Fibroblast of lung (primary cell): ENCODE measurements at places on chromosomes 7 and 10. TPM values are rescaled to one million over a fixed set of nuclear protein-coding genes. Genes with fewer than 3 reads are reported as not detected.

DNA sequence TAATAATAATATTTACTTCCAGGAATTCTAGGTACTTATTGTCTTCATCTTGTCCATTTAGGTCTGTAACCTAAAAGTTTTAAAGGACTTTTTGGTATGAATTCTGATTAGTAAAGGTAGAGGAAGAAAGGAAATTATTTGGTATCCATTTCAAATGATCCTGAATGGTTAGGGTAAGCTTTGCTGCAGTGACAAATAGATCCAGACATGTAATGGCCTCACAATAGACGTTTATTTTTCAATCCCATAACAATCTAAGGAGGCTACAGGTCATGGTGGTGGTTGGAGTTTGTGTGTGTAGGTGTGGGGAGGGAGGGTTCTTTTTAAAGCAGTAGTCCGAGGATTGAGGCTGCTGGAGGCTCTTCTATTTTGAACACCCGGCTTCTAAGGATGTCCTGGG lies 5.3 kb downstream of the FBH1 start:
- no peak for DNase-seq

Gene CFAP58
- total RNA-seq, result 0.26 and 0.33 TPM in 2 replicates

Gene NPTX2
- total RNA-seq, result under 0.01 and 0.26 TPM in 2 replicates

- DNase-seq, result no peak
Observed at GRCh38 chr7:157514306-157514705, 177.5 kb downstream of the DNAJB6 start.

- no peak for DNase-seq
Observed at GRCh38 chr7:158001621-158002320, 585.9 kb downstream of the PTPRN2 start.

Gene UTF1
- total RNA-seq, result not detected in 2 replicates

DNA sequence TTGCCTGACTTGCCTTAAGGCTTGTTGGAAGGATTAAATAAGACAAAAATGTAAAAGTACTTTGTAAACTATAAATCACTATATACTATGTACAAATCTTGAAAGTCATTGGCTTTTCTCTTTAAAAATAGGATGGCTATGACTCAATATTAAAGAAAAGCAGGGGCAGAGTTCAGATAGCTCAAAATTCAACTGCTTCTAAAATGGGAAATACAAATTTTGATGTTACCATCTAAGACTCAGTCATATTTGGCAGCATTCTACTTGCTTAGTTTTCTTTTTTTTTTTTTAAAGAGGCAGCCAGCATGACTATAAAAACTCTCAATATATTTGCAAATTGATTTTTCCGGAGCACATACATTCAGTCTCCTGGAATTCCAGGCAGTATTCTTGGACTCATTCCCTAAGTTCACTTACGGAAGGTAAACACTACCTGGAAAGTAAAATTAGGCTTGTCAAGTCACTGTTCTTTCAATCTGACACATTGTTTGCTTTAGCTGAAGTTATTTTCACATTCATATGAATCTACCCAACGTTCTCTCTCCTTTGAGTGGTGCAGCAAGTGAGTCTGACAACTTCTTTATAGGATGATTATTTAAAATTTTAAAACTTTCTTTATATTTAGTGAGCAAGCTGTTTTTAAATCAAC lies 133.8 kb upstream of the CCDC6 start:
- DNase-seq, result peak; percentile 66

Gene SP4
- total RNA-seq, result 4.9 and 8.8 TPM in 2 replicates

GRCh38 chr10:43688348-43688892 lies 39.7 kb upstream of the ZNF32 start:
- DNase-seq, result peak; percentile 61

GRCh38 chr10:46299286-46299535 lies 12.4 kb downstream of the ANTXRL start:
- DNase-seq, result no peak

- no peak for DNase-seq
Observed at GRCh38 chr10:118767297-118768040, 12.7 kb upstream of the CACUL1 start.

DNA sequence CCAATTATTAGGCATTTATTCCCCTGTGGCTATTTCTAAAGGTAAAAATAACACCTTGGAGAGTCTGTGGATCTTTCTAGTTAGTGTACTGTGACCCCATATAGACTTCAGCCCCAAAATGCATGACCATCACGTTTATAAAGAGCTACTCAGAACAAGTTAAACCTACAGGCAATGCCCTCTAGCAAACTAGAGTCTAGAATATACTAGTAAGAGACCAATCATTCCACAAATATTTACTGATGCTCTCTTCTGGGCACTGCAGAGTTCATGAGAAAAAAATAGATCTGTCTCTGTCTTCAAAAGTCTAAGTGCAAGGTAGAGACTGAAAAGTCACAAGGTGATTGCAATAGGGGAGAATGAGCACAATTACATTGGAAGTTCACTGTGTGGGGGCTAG lies 20.5 kb upstream of the CALD1 start:
- no peak for DNase-seq

Gene EPO
- not detected in 2 replicates for total RNA-seq

GRCh38 chr10:17199351-17199804 lies 2.1 kb downstream of the TRDMT1 start:
- peak; percentile 67 for DNase-seq

Gene CWF19L1
- 17.3 and 21.3 TPM in 2 replicates for total RNA-seq

DNA sequence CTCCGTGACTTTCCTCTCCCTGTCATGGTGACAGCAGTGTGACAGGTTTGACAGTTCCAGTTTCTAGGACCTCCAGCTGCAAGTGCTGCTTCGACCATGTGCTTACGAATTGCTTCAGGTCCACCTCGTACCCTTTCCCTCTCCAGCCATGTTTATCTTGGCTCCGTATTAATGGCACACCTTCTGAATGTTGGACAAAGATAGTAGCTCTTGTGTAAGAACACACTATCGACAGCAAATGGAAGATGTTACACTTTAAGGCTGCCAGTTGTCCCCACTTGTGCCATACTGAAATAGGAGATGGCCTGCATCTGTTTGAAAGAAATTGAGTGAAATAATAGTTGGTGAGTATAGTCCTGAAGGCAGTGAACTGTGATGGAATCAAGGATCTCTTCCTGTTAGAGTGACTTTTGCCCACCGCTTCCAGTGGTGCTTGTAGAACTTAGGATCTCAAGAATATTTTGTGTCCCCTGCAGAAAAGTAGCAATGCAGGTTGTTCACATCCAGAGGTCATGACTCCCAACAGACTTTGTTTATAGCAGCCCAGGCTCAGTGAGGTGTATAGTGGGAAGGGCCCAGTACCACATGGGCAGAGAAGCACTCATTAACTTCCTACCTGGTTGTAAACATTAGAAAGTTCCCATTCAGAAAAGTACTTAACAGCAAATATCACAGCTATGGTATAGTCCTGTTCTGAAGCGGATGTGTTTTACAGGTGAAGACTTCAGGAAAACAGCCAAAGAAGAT lies 629.7 kb upstream of the GALNT17 start:
- DNase-seq, result no peak

Gene TSPAN12
- 1.5 and 1.7 TPM in 2 replicates for total RNA-seq

DNA sequence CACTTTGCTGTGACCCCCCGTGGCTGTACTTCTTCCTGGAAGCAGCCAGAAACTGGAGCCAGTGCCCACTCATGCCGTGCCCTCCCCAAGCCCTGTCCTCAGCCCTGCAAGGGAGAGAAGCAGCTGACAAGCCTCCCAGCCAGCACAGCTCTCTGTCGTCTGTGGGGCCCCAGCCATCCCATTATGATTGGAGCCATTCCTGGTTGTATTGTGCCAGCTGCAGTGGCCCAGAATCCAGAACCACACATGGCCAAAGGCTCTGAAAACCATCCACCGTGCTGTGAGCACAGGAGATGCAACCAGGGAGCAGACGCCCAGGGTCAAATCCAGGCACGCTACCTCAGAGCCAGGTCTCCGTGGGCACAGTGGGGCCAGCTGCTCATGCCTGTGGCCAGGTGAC lies 18.7 kb downstream of the GRID2IP start:
- DNase-seq, result no peak

DNA sequence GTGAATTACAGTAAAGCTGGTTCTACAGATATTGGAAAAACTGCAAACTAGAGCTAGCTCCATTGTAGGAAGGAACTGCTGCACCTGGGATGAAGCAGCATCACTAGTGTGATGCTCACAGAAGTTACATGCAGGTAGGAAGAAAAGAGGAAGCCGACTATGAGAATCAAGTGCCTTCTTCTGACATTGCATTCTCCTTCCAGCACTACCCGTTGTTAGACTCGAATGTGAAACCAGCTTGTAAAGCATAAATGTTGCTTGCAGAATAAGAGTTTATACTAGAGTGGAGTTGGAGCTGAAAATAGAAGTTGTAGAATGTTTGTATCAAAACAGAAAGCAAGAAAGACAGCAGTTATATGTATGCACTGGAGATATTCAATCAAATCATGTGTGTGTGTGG lies 49.9 kb downstream of the TRIM24 start:
- DNase-seq, result no peak

Gene DDX21
- total RNA-seq, result 52.4 and 54.2 TPM in 2 replicates

DNA sequence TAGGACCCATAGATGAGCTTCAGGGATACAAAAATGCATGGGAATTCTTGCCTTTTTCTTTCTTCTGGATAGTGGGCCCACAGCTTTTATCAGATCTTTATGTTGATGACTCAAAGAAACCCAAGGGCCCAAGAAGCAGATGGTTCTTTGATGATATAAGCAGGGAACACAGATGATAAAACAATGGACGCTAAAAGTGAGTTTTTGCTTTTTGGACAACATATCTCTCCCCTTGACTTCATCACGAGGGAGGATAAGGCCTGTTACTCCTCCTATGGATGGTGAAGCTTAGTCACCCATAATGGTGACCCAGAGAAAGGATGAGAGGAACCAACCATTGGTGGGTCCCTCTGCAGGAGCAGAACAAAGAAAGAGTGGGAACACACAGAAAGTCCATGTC lies 6.5 kb upstream of the OGA start:
- no peak for DNase-seq

DNA sequence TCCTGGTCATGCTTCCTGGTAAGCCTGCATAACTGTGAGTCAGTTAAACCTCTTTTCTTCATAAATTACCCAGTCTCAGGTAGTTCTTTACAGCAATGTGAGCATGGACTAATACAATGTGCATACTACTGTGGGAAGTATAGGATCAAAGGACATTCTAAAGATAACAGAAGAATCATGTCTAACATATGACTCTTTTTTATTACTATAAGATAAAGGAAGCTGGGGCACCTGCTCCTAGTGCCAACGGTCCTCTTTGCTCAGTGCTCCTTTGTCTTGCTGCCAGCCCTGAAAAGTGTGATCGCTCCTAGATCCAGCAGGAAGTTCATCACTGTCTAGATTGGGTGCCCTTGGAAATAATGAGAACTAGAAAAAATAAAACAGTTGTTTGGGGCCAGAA lies 143.3 kb upstream of the NOBOX start:
- no peak for DNase-seq

DNA sequence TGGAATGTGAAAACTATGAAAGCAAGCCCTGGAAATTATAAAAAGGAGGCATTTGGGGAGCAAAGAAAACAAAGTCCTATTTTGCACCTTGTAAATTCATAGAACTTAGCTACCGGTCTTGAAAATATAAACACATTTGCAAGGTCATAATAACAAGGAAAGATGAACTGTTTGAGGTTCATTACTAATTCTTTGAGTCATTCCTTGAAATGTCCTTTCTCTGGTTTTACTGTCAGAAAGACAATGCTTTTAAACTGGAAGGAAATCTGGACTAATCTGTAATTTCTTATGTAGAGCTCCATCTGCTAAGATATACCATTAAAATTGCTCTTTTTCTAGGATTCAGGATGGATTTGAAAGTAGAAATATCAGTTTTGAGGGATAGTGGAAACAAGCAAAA lies 1.4 kb downstream of the ERLIN1 start:
- no peak for DNase-seq

Gene DEPP1
- total RNA-seq, result 97.3 and 120 TPM in 2 replicates

Gene PRSS2
- not detected in 2 replicates for total RNA-seq

Gene OGDHL
- total RNA-seq, result under 0.01 TPM in 2 replicates

DNA sequence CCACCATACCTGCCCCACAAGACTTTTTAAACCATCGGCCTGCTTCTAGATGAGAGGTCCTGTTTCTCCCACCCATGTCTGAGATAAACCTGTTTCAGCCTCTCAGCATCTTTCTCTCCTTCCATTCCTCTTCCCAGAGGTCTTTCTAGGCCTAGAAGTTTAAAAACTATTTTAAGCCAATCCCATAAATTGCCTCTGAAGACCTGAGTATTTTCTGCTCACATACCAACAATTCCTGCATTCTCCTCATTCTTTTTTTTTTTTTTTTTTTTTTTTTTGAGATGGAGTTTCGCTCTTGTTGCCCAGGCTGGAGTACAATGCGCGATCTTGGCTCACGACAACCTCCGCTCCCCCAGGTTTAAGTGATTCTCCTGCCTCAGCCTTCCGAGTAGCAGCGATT lies 262.9 kb upstream of the AUTS2 start:
- peak; percentile 21 for DNase-seq

Gene TFEC
- total RNA-seq, result under 0.01 and 0.17 TPM in 2 replicates

GRCh38 chr7:12490107-12490688 lies 80.3 kb upstream of the SCIN start:
- DNase-seq, result peak; percentile 42

DNA sequence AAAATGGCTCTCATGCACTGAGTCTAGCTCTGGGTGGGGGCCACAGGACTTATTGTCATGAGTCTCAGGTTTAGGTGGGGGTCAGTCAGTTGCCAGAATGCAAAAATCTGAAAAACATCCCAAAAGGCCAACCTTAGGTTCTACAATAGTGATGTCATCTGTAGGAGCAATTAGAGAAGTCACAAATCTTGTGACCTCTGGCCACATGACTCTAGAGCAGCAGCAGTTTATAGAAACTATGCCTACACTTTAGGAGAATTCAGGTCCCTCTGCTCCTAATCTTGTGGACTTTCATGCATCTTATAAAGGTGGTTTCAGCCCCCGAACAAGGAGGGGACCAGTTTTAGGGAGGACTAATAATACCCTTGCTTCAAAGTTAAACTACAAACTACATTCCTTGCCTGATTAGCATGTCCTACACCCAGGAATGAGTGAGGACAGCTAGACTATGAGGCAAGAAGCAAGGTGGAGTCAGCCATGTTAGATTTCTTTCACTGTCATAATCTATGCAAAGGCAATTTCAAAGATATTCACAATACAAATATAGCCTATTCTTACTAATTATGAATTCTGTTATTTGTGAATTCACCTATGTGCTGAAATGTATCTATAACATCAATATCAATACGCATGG lies 123.5 kb upstream of the ADCY1 start:
- DNase-seq, result no peak
